ENCODE measurements at places on chromosomes 5 and 9. TPM values are rescaled to one million over a fixed set of nuclear protein-coding genes. Genes with fewer than 3 reads are reported as not detected.
A peak's percentile ranks its signal among the peaks of the same experiment; 100 is the strongest.

DNA sequence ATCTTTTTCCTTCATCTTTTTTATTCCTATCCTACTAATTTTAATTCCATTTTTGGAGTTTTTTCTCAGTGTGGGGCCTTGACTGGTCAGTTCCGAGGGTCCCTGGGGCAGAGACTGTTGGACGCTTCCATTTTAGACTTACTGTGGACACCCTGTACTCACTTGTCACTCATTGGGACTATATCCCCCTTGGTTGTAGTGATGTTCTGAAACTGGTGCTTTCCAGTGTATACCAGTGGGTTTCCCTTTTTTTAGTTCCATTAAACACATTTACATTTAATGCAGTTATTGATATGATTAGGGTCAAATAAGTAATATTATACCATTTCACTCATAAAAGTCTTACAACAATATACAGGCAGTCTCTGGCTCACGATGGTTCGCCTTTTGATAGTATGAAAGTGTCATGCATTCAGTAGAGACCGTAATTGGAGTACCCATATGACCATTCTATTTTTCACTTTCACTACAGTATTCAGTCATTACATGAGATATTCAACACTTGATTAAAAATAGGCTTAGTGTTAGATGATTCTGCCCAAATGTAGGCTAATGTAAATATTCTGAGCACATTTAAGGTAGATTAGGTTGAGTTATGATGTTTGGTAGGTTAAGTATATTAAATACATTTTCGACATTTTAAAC lies 46.0 kb downstream of the CNOT6 start:
- H3K4me3 ChIP-seq, result no peak overlapping the region
- no peak overlapping the region for H3K27ac ChIP-seq
- no peaks in the 10 kb centered on the region for H3K36me3 ChIP-seq
- DNase-seq, result no peak

DNA sequence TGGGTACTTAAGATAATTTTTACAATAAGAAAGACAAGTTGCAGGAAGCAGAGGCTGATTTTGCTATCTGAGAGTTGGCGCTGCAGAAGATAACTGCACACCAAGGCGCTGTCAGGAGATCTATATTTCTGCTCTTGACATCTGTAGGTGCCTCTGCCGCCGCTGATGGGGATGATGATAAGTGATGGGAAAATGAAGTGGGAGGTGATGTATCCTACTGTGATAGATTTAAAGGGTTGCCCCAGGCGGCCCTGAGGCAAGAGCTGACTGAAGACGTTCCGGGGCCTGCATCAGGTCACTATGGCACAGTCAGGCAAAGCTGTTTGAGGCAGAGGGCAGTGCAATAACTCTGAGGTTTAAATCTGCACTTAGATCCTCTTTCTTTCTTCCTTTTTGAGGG lies 78.1 kb downstream of the SNCAIP start:
- H3K36me3 ChIP-seq, result no peaks in the 10 kb centered on the region
- H3K4me3 ChIP-seq, result no peak overlapping the region
- no peak overlapping the region for H3K27ac ChIP-seq
- H3K27me3 ChIP-seq, result no peaks in the 10 kb centered on the region
- H3K4me1 ChIP-seq, result peaks cover 1% of the 10 kb centered on the region

- no peaks in the 10 kb centered on the region for H3K27me3 ChIP-seq
- no peaks in the 10 kb centered on the region for H3K4me1 ChIP-seq
- no peak overlapping the region for H3K4me3 ChIP-seq
Measured at GRCh38 chr9:106972082-106972481, 109.1 kb downstream of the ZNF462 start.

GRCh38 chr9:137449931-137450538 lies 8.9 kb upstream of the ENTPD8 start:
- no peaks in the 10 kb centered on the region for H3K27me3 ChIP-seq
- no peak overlapping the region for H3K27ac ChIP-seq
- no peak overlapping the region for H3K4me3 ChIP-seq

- H3K27me3 ChIP-seq, result no peaks in the 10 kb centered on the region
- H3K4me3 ChIP-seq, result no peak overlapping the region
- H3K27ac ChIP-seq, result no peak overlapping the region
Measured at GRCh38 chr9:125674981-125675973, 31.7 kb downstream of the MAPKAP1 start.

DNA sequence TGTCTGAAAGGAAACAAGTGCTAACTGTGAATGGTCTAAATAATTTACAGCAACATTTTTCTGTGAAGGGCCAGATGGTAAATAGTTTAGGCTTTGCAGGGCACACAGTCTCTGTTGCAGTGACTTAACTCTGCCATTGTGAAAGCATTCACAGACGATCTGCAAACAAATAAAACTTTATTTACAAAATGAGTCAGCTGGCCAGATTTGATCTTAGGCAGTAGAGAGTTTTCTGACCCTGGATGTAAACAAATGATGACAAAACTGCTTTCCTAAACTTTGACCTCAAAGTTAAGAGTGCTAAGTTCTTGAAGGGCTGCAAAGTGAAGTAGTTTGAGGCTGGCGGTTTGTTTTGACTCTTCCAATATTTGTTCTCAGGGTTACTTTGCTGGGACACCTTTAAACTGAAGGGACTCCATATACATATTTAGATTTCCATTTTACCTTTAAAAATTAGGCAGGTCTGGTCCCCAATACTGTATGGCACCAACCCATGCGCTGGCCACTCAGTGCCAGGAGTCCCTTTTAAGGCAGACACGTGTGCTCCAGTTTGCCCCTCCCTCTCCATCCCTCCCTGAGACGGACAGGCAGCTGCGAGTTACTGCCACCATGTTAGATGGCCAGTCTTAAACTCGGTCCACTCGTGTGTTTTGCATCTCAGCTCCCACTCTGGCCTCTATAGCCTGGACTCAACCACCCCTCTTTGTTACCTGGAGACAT lies 4.0 kb upstream of the ADAMTS16 start:
- H3K27me3 ChIP-seq, result peaks cover 2% of the 10 kb centered on the region
- no peak overlapping the region for H3K27ac ChIP-seq
- DNase-seq, result no peak
- H3K4me3 ChIP-seq, result no peak overlapping the region
- no peaks in the 10 kb centered on the region for H3K36me3 ChIP-seq

- DNase-seq, result no peak
- no peak overlapping the region for H3K4me3 ChIP-seq
- no peaks in the 10 kb centered on the region for H3K36me3 ChIP-seq
- H3K27me3 ChIP-seq, result no peaks in the 10 kb centered on the region
- no peaks in the 10 kb centered on the region for H3K4me1 ChIP-seq
- H3K27ac ChIP-seq, result no peak overlapping the region
Measured at GRCh38 chr5:151755383-151755782, 3.0 kb downstream of the ATOX1 start.

DNA sequence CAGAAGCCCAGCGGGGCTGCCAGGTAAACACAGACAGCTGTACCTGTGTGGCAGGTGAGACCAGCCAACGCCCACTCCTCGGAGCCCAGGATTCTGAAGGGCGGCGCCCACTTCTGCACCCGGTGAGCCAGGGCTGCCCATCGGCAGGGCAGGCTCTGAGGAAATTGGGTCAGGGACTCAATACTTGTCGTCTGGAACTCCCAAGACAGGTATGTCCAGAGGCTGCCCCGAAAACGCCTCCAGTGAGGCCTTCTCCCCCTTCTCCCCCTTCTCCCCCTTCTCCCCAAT lies 19.8 kb downstream of the GLT6D1 start:
- DNase-seq, result no peak
- H3K27ac ChIP-seq, result no peak overlapping the region
- no peak overlapping the region for H3K4me3 ChIP-seq

DNA sequence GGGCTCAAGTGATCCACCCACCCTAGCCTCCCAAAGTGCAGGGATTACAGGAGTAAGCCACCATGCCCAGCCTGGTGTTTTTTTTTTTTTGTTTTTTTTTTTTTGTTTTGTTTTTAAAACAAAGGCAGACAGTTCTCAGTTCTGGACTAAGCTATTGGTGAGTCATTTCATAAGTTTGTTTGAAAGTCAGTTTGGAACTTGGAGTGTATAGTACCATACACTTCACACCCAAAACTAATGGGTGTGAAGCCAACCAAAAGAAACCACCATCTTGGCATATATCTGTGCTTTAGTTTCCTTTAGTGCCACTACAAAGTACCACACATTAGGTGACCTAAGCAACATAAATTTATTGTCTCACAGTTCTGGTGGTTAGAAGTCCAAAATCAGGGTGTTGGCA lies 13.4 kb downstream of the MAST4 start:
- H3K27me3 ChIP-seq, result no peaks in the 10 kb centered on the region
- no peaks in the 10 kb centered on the region for H3K36me3 ChIP-seq
- DNase-seq, result no peak

DNA sequence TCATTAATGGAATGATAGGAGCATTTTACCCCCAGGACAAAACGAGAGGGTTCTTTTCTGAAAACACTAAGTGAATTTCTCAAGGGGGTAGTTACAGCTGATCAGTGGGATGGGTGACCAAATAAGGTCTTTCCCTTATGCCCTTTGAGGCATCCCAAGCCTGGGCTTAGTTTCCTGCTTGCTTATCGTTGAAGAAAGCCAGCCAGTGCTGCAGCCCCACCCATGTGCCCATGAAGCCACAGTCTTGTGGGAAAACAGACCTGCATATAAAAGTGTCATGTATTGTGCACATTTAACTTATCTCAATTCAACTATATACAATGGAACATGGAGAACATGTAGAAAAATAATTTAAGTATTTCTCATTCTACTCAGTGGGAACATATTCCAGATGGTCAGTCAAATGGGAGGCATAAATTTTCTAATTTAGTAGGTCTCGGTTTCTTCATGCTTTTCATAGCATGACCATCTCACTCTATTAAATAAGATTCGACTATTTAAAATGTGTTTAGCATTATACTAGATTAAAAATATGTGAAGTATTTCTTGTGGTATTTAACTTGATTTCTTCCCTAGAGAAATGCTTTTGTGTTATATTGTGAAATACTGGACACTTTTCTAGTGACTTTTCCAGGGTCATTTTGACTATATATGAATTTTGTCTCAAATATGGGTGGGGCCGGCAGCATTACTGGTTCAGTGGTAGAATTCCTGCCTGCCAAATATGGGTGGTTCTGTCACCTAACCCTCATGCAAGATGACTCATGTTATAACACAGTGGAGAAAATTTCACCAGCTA lies 189.7 kb upstream of the SGCD start:
- DNase-seq, result no peak
- no peaks in the 10 kb centered on the region for H3K36me3 ChIP-seq
- H3K27ac ChIP-seq, result no peak overlapping the region
- no peaks in the 10 kb centered on the region for H3K4me1 ChIP-seq

- H3K4me1 ChIP-seq, result no peaks in the 10 kb centered on the region
- H3K36me3 ChIP-seq, result no peaks in the 10 kb centered on the region
- H3K27ac ChIP-seq, result no peak overlapping the region
- H3K27me3 ChIP-seq, result no peaks in the 10 kb centered on the region
Measured at GRCh38 chr5:53037141-53037859, 48.1 kb downstream of the ITGA2 start.

DNA sequence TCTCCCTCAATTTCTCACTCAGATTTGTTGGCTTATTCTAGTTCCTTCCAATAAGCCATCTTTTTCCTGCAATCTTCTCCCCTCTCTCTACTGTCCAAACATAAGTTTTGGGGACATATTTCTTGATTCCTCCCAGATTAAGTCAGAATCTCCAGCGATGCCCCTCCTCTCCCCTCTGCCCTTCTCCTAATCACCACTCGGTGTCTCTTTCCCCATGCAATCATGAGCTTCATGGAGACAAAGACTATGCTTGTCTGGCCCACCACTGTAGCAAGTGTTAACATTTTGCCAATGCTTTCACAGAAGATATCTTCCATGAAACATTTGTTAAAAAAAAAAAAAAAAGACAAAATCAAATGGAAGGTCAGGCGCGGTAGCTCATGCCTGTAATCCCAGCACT lies 42.4 kb downstream of the PDE6A start:
- H3K36me3 ChIP-seq, result no peaks in the 10 kb centered on the region
- no peaks in the 10 kb centered on the region for H3K4me1 ChIP-seq
- DNase-seq, result no peak

- H3K27ac ChIP-seq, result no peak overlapping the region
- no peak overlapping the region for H3K4me3 ChIP-seq
- no peaks in the 10 kb centered on the region for H3K27me3 ChIP-seq
- H3K36me3 ChIP-seq, result no peaks in the 10 kb centered on the region
Measured at GRCh38 chr5:38379350-38379937, 121.1 kb downstream of the EGFLAM start.

DNA sequence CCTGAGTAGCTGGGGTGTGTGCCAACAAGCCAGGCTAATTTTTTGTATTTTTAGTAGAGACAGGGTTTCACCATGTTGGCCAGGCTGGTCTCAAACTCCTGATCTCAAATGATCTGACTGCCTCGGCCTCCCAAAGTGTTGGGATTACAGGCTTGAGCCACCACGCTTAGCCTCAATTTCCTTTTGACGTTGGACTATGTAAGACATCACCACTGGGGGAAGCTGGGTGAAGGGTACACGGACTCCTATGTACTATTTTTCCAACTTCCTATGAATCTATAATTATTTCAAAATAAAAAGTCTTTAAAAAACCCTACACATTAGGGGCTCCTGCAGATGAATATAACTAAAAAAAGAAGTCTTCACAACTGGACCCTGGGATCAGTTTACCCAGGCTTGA lies 44.0 kb downstream of the NKX2-5 start:
- H3K27me3 ChIP-seq, result no peaks in the 10 kb centered on the region
- no peak overlapping the region for H3K4me3 ChIP-seq
- H3K4me1 ChIP-seq, result no peaks in the 10 kb centered on the region

- no peaks in the 10 kb centered on the region for H3K4me1 ChIP-seq
- no peak for DNase-seq
- no peaks in the 10 kb centered on the region for H3K27me3 ChIP-seq
- H3K4me3 ChIP-seq, result no peak overlapping the region
- H3K27ac ChIP-seq, result no peak overlapping the region
Measured at GRCh38 chr9:112158656-112159367, 16.3 kb downstream of the SUSD1 start.

GRCh38 chr5:135013947-135014570 lies 20.0 kb downstream of the PITX1 start:
- H3K27ac ChIP-seq, result peak overlapping the region; percentile 91
- no peak overlapping the region for H3K4me3 ChIP-seq
- H3K4me1 ChIP-seq, result no peaks in the 10 kb centered on the region
- no peaks in the 10 kb centered on the region for H3K27me3 ChIP-seq
- H3K36me3 ChIP-seq, result no peaks in the 10 kb centered on the region
- peak; percentile 70 for DNase-seq

DNA sequence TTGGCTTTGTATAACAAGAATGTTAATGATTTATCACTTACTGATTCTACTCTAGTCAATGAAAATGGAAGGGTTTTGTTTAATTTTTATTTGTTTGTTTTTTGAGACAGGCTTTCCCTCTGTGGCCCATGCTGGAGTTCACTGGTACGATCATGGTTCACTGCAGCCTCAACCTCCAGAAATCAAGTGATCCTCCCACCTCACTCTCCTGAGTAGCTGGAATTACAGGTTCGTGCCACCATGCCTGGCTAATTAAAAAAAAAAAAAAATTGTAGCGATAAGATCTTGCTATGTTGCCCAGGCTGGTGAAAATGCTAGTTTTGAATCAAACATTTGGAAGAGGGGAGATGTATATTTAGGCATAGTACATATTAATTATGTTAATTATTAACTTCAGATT lies 209.4 kb downstream of the NFIB start:
- no peaks in the 10 kb centered on the region for H3K36me3 ChIP-seq
- no peaks in the 10 kb centered on the region for H3K4me1 ChIP-seq
- H3K27ac ChIP-seq, result no peak overlapping the region
- no peak for DNase-seq

The SPATA31C2 gene
- not detected for total RNA-seq

The SLC4A9 gene
- total RNA-seq, result not detected

The DOCK8 gene
- total RNA-seq, result 42.8 TPM

The PCDHA3 gene
- 0.33 TPM for total RNA-seq

The FOXD4L5 gene
- 0.45 TPM for total RNA-seq

The MYOZ3 gene
- total RNA-seq, result 2.5 TPM

The HOMER1 gene
- total RNA-seq, result 6.2 TPM

The ARHGEF28 gene
- 27.8 TPM for total RNA-seq

The GRXCR2 gene
- total RNA-seq, result not detected

Data from aorta (tissue), 5 donors.